Renal cortical epithelial cell (primary cell): ENCODE measurements at places on chromosomes 1 and 21.

GRCh38 chr1:202105571-202106339 is 17.0 kb upstream of the GPR37L1 start:
- peak; percentile 91 for DNase-seq

GRCh38 chr1:169368406-169368769 is 393 bp downstream of the BLZF1 start:
- peak; percentile 12 for DNase-seq

DNA sequence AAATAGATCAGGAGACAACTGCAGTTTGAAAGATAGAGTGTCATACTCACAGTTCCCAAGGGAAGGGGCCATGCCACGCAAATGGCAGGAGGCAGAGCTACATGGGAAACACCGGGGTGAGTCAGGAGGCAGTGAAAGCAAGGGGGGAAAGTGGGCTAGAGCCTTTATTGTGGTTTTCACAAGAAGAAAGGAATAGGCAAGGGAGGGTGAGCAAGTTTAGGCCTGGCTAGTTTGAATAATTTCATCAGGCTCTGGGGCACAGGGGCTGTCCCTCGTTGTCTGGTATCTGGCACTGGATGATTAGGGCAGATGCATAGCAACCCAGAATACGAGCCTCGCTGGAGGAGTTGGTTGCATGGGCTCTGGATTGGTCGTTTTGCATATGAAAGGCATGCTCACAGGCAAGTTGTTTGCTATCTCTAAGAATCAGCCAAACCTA is 17.0 kb upstream of the ITLN2 start:
- peak; percentile 19 for DNase-seq

GRCh38 chr21:29496337-29496736 is 197.6 kb downstream of the BACH1 start:
- no peak for DNase-seq

- no peak for DNase-seq
These were observed 30.7 kb downstream of the EIF2D start for GRCh38 chr1:206581571-206581981.

- DNase-seq: no peak
These were observed 6.7 kb downstream of the SLC19A1 start for GRCh38 chr21:45535341-45536081.

GRCh38 chr1:243213045-243213787 is 41.9 kb downstream of the CEP170 start:
- peak; percentile 45 for DNase-seq

- no peak for DNase-seq
These were observed 40.1 kb upstream of the COL6A2 start for GRCh38 chr21:46057710-46058241.

DNA sequence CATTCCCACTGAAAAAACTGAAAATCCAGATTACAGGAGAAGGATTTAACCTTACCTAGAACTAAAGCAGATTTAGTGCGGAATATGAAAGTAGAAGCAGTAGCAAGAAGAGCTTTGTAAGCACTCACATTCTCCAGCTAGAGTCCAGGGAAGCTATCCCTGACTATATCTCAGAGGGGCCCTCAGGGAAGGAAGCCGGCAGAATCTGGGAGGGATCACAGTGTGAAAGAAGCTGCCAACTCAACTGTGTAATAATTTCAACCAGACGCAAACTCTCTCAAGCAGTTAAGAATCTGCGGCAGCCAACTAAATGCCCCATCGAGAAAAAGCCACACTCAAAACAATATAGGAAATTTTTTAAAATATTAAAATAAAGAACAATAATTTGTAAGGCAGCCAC is 163.8 kb downstream of the EIF4G3 start:
- DNase-seq: peak; percentile 63

DNA sequence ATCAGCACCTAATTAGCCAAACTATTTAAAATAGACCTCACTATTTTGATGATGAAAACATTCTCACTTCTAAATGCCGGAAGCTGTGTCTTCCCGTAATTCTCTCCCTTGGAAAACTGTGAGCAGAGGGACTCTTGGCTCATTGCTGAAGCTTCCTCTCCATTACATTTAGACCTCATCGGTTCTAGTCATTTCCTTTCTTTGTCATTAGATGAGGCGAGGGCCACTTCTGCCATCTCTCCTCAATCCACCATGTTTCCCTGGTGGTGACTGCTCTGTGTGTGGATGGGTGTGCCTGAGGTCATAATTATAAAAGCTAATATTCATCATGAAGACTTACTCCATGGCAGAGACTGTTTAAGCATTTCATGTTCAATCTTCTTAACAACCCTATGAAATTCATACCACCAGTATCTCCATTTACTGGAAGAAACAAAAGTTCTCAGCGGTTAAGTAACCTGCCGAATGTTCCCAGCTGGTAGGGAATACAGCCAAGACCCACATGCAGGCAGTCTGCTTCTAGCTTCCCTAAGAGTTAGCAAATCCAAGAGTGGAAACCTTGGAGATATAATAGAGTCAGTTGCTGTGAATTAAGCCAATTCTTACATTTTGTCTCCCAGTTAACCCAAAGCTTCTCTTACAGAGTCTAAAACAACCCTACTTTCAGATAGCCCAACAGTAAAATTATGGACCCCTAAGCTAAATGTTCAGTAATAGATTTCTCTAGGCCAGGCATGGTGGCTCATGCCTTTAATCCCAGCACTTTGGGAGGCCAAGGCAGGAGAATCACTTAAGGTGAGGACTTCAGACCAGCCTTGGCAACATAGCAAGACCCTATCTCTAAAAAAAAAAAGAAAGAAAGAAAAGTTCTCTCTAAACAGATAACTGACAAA is 156.2 kb downstream of the ZBTB18 start:
- no peak for DNase-seq

DNA sequence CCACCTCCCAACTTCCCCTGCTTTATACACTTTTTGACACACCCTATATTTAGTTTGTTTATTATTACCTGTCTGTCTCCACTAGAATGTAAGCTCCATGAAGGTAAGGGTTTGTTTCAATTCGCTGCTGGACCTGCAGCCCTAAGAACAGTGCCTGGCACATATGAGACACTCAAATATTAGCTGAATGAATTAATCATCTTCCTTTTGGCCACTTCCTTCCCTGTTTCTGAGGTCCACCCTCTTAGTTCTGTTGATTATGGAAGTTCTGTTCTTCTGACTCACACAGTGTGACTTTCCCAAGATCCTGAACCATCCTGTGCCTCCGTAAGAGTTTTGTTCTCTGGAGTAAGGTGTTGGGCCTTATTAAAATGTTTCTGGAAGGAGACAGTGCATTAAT is 40.4 kb upstream of the GJA5 start:
- DNase-seq: no peak
